SK-N-MC (cell line): ENCODE measurements at places on chromosomes 6 and 20.

- no peak for DNase-seq
Observed at GRCh38 chr20:21109144-21109543, 3.0 kb upstream of the LINC00237 start.

GRCh38 chr6:14292119-14292518, 174.5 kb downstream of the CD83 start:
- no peak for DNase-seq

DNA sequence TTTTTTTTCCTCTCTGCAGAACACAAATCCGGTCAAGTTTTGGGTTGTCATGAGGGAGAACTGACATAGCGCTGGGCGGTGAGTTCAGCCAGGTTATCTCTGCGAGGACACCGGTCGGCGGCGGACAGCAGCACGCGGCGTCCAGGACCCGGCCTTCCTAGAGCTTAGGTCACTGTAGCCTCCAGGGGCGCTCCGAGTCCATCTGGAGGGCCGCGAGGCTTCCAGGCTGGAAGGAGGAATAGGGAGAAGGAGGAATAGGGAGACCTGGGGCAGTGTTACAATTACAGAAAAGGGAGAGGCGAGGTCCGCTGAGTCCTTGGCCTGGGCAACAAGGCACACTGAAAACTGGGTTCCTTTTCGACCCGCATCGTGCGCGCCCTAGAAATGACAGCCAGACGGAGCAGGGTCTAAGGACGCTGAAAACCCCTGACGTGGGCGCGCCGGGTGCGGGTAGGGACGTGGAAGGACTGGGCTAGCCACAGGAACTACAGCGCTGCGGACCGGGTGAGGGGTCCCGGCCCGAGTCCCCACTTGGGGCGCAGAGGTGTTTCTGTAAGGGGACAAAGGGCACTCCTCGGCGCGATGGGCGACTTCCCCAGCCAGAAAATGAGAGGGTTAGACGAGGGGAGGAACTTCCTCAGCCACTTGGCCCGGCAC, 536 bp upstream of the FNDC1 start:
- no peak for DNase-seq

DNA sequence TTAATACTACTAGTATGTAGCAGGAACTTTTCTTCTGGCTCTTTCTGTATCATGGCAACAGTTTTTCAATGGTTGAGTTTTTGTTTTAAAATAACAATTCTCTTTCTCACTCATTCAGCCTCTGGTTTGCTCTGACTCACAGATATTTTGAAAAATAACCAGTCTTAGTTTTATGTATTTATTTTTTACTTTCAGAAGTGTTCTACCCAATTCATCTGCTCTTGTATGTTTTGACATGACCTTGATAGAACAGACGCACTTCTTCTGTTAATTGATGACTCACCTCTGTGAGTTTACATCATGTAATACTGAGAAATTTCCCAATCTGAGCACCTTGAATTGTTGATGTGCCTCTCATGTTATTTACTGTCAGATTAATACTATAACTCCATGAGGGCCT, 178.9 kb downstream of the SASH1 start:
- no peak for DNase-seq

GRCh38 chr6:104585646-104586045, 274.1 kb downstream of the HACE1 start:
- no peak for DNase-seq

DNA sequence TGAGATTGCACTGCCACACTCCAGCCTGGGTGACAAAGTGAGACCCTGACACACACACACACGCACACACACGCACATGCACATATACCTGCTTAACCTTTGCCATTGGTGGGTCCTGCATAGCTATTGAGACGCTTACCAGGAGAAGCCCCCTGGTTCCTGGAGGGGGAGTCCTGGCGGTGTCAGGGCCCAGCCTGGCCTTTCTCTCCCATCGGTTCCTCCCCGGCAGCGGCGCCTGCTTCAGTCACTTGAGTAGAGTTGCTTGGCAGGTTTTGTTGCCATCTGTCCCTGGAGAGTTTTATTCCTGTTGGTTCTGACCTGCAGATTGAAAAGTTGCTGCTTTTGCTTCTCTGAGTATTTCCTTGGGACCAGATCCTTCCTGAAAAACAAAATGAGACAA, 20.6 kb upstream of the FAM209A start:
- no peak for DNase-seq

- DNase-seq, result no peak
Observed at GRCh38 chr6:27834879-27835549, 77.2 kb downstream of the OR2B2 start.

DNA sequence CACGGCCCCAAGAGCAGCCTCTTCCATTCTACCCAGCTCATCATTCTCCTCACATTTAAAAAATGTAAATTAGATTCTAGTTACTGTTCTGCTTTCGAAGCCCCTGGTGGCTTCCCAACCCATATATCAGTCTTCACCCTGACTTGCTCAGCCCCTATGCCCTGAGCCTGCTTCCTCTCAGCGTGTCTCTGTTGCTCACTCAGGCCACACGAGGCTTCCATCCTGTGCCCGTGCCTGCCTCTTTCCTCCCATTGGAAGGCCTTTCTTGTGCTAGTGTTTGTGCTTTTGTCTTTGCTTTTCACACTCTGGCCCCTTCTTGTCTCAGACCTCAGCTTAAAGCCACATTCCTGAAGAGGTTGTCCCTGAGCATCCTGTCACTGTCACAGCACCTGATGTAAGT, 78.1 kb downstream of the AFDN start:
- no peak for DNase-seq

- no peak for DNase-seq
Observed at GRCh38 chr20:2694519-2694918, 1.9 kb downstream of the EBF4 start.

- no peak for DNase-seq
Observed at GRCh38 chr20:46430921-46431712, 24.7 kb upstream of the ELMO2 start.

DNA sequence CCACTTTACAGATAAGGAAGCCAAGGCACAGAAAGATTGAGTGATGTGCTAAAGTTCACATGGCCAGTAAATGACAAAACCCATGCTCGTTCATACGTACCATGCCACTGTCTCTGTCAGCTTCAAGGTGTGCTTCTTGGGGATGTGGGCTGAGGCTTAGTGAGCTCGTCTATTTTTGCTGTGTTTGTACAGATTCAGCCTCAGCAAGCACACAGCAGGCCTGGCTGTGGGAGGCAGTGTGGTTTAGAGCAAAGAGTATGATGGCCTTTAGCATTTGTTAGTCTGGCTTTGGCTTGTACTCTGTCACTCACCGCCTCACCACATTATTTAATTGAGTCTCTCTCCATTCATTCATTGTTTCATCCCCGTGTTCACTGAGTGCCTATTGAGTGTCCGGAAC, 55.3 kb downstream of the BMP6 start:
- no peak for DNase-seq

DNA sequence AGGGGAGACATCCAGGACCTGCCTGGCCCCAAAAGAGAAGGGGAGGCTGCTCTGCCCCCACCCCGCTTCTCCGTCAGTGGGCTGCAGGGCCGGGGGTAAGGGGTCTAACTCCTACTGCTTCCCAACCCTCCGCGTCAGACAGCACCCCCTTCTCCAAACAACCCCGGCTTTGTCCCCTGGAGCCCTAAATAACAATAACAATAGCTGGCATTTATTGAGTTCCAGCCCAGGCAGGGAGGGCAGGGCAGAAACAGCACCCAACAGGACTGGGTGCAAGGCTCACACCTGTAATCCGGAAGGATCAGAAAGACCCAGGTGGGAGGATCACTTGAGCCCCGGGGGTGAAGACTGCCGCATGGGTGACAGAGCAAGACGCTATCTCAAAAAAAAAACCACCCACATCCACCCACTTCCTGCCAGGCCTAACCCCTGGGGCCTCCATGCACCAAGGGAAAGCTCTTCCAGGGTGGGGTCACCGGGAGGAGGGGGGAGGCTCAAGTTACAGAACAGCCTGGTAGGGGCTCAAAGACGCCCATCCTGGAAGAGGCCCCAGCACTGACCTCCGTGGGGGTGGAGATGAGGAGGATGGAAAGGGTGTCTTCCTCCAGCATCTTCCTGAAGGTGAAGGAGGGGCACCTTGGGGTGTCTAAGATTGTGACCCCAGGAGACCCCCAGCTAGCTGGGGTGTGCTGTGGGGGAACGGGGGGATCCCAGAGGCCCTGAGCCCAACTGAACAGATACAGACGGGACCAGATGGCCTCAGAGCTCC, 1.3 kb upstream of the FNDC11 start:
- DNase-seq, result no peak

DNA sequence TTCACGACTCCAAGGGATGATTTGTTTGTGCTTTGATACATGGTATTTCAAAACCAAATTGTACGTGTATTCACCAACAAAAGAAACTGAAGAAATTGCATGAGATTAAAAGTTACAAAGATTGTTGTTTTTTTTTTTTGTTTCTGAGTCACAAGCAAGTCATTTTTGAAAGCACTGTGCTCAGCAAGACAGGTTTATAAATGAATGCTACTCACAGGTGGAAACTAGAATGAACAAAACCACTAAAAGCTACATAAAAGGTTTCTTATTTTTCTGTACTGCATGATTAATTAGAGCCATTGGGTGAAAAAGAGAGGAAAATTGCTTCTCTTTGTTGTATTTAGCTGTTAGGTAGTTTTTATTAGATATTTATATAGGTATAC, 90.2 kb upstream of the RIPOR2 start:
- no peak for DNase-seq

- DNase-seq, result no peak
Observed at GRCh38 chr6:5125152-5126006, 40.2 kb downstream of the PPP1R3G start.

DNA sequence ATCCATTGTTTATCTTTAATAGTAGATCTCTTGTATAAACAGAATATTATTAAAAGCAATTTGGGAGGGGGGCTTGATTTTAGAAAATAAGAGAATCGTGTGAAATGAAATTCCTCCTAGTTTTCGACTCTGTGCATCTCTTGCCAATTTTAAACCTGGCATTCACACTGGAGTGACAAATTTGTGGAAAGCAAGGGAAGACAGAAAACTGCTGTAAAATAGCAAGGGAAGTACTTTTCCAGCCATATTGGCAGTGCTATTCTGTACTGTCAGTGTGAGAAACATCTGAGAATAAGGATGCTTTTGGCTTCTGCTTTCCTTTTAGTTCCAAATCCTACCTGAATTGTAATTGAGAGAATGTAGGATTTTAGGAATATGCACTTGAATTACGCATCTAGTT, 40.2 kb downstream of the TOP1 start:
- no peak for DNase-seq

DNA sequence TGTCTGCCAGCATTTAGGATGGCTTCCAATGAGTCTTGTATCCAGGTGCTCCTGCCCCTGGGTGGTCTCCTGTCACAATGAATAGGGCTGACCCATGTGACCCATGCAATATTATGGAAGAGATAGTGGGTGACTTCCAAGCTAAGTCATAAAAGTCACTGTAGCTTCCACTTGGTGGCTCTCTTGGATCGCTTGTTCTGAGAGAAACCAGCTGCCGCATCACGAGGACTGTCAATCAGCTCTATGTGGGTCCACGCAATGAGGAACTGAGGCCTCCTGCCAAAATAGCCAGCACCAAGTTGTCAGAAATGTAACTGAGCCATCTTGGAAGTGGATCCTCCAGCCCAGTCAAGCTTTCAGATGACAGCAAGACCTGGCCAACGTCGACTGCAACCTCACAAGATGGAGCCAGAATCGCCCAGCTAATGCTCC, 14.9 kb upstream of the MATN4 start:
- DNase-seq, result no peak

DNA sequence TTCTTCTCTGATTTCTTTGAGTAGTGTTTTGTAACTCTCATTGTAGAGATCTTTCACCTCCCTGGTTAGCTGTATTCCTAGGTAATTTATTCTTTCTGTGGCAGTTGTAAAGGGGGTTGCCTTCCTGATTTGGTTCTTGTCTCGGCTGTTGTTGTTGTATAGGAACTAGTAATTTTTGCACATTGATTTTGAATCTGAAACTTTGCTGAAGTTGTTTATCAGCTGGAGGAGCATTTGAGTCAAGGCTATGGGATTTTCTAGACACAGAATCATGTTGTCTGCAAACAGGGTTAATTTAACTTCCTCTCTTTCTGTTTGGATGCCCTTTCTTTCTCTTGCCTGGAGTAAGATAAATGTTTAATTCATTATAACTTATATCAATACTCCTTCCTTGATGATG, 86.4 kb downstream of the OLIG3 start:
- DNase-seq, result no peak

- no peak for DNase-seq
Observed at GRCh38 chr6:130162421-130162820, 60.3 kb downstream of the SAMD3 start.

DNA sequence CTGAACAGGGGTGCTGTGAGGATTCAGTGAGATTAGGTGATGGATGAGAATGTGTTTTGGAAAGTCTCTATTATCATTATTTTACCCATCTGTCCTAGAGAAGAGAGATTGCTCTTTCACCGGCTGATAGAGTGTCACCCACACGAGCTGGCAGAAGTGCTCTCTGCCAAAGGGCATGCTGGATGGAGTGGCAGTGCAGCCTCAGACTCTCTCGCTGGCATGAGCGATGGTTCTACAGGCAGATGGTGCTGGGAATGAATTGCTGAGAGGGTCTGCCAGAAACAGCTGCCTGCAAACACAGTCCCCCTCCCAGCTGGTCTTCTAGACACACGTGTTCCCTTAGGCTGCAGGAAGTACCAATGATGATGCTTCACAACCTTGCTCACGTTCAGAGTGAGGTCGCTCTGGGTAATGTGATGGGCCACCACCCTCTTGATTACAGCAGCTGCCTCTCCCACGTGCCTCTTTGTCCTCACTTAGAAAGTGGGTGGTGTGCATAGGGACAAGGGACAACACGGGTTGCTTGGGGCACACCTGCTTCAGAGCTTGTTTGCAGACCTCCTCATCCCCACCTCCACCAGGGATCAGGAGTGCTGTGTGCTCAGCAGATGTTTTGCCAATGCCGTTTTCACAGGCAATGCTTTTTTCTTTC, 84.7 kb downstream of the FOXA2 start:
- no peak for DNase-seq

- no peak for DNase-seq
Observed at GRCh38 chr6:89925826-89926225, 31.6 kb downstream of the GJA10 start.

GRCh38 chr6:154522576-154522975, 12.1 kb upstream of the CNKSR3 start:
- DNase-seq, result no peak

DNA sequence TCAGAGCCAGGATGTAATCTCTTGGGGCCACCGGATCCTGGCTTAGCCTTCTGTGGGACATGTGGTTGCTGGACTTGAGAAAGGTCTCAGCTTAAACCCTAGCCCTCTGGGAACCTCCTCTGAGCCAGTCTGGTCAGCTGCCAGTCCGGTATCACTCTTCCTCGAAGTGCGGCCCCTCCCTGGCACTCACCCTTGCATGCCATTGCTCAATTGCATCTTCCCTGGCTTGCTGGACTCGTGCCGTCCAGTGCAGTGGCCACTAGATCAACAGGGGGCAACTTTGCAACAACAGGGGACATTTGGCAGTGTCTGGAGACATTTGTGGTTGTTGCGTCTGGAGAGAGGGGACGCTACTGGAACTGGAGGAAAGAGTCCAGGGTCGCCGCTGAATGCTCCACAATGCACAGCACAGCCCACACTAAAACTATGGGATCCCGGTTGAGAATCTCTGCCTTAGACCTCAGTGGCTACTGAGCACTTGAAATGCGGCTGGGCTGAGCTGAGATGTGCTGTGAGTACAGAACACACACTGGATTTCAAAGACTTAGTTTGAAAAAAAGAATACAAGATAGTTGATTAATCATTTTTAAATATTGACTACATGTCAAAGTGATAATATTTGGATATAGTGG, 152.1 kb downstream of the TFAP2C start:
- no peak for DNase-seq

GRCh38 chr20:34871966-34872621, 562 bp downstream of the GGT7 start:
- DNase-seq, result no peak

GRCh38 chr20:31617432-31618104, 12.5 kb downstream of the ID1 start:
- no peak for DNase-seq
